ENCODE measurements at places on chromosomes 4 and X.

GRCh38 chrX:41733939-41734338 is 10.0 kb downstream of the GPR82 start:
- peak; percentile 0 for DNase-seq

- no peak for DNase-seq
Measured at GRCh38 chrX:123222920-123223319, 38.8 kb downstream of the GRIA3 start.

- no peak for DNase-seq
Measured at GRCh38 chr4:65789805-65790204, 119.5 kb upstream of the EPHA5 start.

DNA sequence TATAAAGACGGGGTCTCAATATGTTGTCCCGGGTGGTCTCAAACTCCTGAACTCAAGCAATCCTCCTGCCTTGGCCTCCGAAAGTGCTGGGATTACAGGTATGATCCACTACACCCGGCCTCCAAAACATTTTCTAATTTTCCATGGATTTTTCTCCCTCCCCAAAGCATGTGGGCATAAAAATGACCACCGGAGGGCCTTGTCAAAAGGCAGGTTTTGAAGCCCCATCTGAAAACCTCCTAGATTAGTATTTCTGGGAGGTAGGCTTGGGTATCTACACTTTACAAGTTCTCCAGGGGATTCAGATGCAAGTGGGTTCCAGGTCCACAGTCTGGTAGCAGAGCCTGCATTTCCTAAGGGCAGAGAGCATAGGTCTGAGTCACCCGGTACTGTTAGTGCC is 1.4 kb upstream of the GPR173 start:
- no peak for DNase-seq

DNA sequence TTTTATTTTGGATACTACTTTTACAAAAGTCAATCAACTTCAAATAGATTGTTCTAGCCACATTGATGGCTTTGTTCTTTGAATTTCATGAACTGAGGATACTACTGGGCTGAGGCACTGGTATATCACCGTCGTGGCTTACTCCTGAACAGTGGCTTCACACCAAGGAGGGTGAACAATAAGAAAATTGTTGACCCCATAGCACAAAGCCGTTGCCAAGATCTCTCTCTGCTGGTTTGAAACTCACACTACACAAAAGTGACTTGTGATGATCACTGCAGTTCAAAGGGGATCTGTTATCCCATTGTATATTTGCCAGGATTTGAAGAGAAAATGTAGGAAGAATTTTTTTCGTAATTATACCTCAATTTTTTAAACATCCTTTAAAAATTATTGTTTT is 119.6 kb downstream of the PDLIM5 start:
- DNase-seq: no peak

Measured in activated CD4-positive, CD25-positive, alpha-beta regulatory T cell treated with anti-CD3 and anti-CD28 coated beads, Interleukin-2, amount 50 U/mL, for 16 hours (primary cell).